Activated CD4-positive, alpha-beta T cell treated with anti-CD3 and anti-CD28 coated beads, Interleukin-2, amount 10 ng/mL, durations not matched to agents 7 days and 5 days (primary cell): ENCODE measurements at places on chromosomes 11 and 22. TPM values are rescaled to one million over a fixed set of nuclear protein-coding genes. Genes with fewer than 3 reads are reported as not detected.

MRGPRX1 gene
- not detected for total RNA-seq

TRPC6 gene
- not detected for total RNA-seq

SYT12 gene
- total RNA-seq, result not detected

PLEKHA7 gene
- 3.5 TPM for total RNA-seq

GRCh38 chr11:120293038-120293800 lies 31.9 kb upstream of the TLCD5 start:
- H3K4me3 ChIP-seq, result no peak overlapping the region
- H3K27me3 ChIP-seq, result peaks cover 59% of the 10 kb centered on the region
- no peak for DNase-seq
- H3K27ac ChIP-seq, result no peak overlapping the region

DNA sequence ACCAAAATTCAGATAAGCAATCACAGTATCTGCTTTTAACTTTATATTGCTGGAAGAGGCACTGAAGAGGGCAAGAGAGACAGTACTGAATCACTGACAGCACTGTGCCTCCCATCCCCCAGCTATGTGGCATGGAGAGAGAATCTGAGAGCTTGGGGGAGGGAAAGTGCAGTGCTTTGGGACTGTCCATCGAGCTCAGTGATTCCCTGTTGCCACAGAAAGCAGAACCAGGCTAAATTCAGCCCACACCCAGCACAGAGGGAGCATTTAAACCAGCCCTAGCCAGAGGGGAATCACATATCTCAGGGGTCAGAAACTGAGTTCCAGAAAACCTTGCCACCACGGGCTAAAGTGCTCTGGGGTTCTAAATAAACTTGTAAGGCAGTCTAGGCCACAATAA lies 44.3 kb downstream of the KCNQ1 start:
- H3K27me3 ChIP-seq, result no peaks in the 10 kb centered on the region
- no peak for DNase-seq
- H3K27ac ChIP-seq, result no peak overlapping the region
- no peak overlapping the region for H3K4me3 ChIP-seq

GRCh38 chr11:114061681-114062049 lies 2.2 kb downstream of the ZBTB16 start:
- H3K4me3 ChIP-seq, result peak overlapping the region; percentile 76
- H3K36me3 ChIP-seq, result no peaks in the 10 kb centered on the region
- no peak for DNase-seq
- peaks cover 13% of the 10 kb centered on the region for H3K4me1 ChIP-seq
- no peak overlapping the region for H3K27ac ChIP-seq

DNA sequence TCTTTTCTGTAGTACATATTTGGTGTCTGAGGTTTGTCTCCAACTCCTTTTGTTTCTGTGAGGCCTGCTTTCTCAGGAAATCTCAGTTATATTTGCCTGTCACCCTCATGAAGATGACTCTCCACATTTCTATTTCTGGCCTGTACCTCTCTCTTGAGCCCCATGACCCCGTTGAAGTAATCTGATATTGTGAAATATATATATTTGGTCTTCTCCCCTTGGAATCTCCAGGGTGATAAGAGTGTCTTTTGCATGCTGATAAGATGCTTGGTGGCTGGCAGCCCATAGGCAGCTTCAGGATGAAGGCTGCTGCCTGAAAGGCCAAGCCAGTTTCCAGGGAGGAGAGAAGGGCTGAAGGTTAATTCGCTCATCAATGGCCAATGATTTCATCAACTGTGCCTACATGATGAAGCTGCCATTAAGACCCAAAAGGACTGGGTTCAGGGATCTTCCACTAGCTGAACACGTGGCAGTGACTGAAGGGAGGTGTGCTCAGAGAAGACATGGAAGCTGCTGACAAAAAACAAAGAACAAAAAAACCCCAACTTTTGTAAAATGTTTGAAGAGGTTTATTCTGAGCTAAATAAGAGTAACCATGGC lies 67.4 kb downstream of the MICAL2 start:
- no peak overlapping the region for H3K4me3 ChIP-seq
- peaks cover 66% of the 10 kb centered on the region for H3K4me1 ChIP-seq
- H3K27me3 ChIP-seq, result no peaks in the 10 kb centered on the region
- peaks cover 25% of the 10 kb centered on the region for H3K36me3 ChIP-seq
- no peak overlapping the region for H3K27ac ChIP-seq

- peaks cover 69% of the 10 kb centered on the region for H3K36me3 ChIP-seq
- no peak for DNase-seq
- no peak overlapping the region for H3K27ac ChIP-seq
- peaks cover 8% of the 10 kb centered on the region for H3K4me1 ChIP-seq
These were observed 78.5 kb downstream of the CYP2R1 start for GRCh38 chr11:14813516-14813915.

DNA sequence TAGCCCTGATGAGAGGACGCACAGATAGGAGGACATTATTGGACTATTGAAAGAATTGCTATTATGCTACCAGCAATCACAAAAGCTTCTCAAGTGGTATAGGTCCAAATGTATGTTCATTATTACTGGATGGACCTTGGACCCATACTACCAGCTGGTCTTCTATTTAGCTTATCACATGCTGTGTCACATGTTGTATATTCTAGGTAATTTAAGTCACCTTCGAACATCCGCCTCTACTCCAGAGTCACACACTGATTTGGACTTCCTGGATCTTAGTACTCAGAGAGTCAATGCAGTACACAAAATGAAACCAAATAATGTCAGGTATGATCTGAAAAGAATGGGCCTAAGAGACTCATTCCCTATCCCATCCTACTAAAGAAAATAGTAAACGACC lies 534.0 kb upstream of the API5 start:
- no peak overlapping the region for H3K27ac ChIP-seq
- no peaks in the 10 kb centered on the region for H3K36me3 ChIP-seq
- DNase-seq, result no peak
- H3K4me3 ChIP-seq, result no peak overlapping the region

DNA sequence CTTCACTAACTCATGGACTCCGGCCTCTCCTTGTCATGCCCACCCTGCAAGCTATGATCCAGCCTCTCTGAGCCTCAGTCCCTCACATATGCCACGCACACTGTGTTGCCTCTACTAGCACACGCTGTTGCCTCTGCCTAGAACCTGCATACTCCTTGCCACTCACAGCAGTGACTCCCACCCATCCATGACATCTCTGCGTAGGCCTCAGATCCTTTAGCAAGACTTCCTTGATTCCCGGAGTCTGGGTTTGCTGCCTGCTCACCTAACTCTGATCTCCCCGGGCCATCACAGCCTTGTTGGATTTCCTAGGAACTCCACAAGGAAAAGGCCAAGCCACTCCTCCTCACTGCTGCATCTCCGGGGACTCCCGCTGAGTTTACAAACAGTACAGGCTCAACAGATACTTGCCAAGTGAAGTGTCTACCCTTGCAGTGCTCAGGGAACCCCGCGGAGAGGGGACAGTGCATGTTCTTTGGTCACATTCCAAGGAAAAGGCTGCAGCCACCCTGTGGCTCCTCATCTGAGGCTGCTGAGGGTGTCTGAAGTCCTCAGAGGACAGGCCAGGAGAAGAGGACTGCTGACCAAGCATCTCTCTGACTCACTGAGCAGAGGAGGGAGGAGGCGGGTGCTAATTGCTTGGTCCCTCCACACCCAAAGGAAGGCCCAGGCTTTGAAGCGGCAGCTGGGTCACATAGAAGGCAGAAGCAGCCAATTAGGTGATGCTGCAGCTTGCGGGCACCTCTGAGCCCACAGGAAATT lies 42.4 kb upstream of the NAV2 start:
- H3K27me3 ChIP-seq, result peaks cover 5% of the 10 kb centered on the region
- DNase-seq, result no peak
- H3K4me1 ChIP-seq, result peaks cover 8% of the 10 kb centered on the region
- H3K36me3 ChIP-seq, result no peaks in the 10 kb centered on the region

DNA sequence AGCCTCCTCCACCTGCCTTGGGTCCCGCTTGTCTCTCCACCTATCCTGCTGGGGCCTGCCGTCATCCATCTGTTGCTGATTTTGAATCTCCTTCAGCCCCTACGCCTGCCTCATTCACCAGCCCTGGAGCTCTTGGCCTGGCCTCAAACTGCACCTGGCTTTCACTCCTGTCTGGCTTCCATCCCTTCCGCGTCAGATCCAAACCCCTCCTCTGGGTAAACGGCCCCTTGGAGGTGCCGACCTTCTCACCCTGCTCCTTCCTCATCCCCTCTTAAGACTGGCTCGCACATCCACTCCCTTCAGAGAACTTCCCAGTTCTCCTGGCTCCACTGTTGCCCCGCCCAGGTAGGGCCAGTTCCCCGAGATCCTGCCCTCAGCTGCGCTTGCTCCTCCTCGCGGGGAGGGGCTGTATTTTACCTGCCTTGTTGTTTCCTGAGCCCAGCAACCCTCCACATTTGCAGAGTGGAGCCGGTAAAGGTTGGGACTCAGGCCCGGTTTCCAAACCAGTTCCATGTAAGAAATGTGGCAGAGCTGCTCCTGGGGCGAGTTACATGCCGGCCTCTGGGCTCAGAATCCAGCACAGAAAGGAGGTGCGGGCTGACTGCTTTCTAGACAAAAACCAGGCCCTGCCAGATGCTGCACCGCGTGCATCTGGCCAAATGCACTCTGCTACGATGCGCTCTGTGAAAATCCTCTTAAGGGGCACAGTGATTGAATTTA lies 13.9 kb upstream of the SHANK2 start:
- no peaks in the 10 kb centered on the region for H3K36me3 ChIP-seq
- no peak overlapping the region for H3K4me3 ChIP-seq
- no peaks in the 10 kb centered on the region for H3K4me1 ChIP-seq
- no peak for DNase-seq

DNA sequence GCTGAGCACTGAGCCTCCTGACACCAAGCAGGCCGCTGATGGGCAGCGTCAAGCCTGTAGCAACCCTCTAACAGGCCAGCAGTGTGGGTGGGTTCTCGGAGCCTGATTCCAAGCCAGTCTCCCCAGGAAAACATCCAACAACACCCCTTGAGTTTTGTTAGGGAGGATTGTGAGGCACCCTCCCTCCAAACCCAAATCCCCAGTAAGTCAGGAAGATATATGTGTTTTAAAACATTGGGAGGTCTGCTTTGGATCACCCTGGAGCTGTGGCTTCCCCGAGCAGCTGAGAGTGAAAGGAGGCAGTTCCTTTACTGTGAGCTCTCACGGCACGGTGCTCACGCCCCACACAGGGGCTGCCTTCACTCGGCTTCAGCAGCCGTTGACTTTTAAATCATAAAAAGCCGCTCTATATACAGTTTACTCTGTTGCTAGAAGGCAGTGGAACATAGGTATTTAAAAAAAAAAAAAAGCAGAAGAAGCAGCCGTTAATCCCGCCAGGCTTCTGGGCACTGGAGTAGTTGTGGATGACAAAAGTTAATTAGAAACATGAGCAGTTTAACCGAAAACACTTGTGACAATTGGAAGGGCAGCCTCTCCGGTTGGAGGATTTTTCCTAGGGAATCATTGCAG lies 218.6 kb downstream of the NAV2 start:
- H3K27ac ChIP-seq, result no peak overlapping the region
- no peaks in the 10 kb centered on the region for H3K36me3 ChIP-seq
- DNase-seq, result no peak
- H3K27me3 ChIP-seq, result no peaks in the 10 kb centered on the region
- H3K4me1 ChIP-seq, result no peaks in the 10 kb centered on the region

GRCh38 chr11:77503006-77503405 lies 29.1 kb upstream of the PAK1 start:
- H3K27ac ChIP-seq, result no peak overlapping the region
- peaks cover 13% of the 10 kb centered on the region for H3K27me3 ChIP-seq
- H3K36me3 ChIP-seq, result no peaks in the 10 kb centered on the region

GRCh38 chr11:67179892-67180490 lies 60.9 kb downstream of the KDM2A start:
- DNase-seq, result no peak
- H3K4me1 ChIP-seq, result peaks cover 6% of the 10 kb centered on the region
- no peaks in the 10 kb centered on the region for H3K27me3 ChIP-seq

DNA sequence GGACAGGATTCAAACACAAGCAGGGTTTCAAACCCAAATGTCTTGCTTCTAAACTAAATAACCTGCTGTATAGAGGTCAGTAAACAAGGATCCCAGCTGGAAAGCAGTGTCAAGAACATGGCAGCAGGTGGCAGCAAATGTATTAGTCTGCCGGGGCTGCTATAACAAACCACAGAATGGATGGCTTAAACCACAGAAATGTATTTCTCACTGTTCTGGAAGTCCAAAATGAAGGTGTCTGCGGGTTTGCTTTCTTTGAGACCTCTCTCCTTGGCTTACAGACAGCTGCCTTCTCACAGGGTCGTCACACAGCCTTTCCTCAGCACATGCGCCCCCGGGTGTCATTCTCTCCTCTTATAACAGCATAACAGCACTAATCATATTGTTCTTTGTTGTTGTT lies 65.1 kb upstream of the LRRC55 start:
- no peaks in the 10 kb centered on the region for H3K36me3 ChIP-seq
- no peaks in the 10 kb centered on the region for H3K4me1 ChIP-seq
- DNase-seq, result peak; percentile 21
- H3K27ac ChIP-seq, result no peak overlapping the region

GRCh38 chr22:35195226-35195625 lies 62.1 kb upstream of the HMGXB4 start:
- H3K27ac ChIP-seq, result no peak overlapping the region
- peaks cover 11% of the 10 kb centered on the region for H3K27me3 ChIP-seq
- H3K4me3 ChIP-seq, result no peak overlapping the region
- no peaks in the 10 kb centered on the region for H3K36me3 ChIP-seq
- DNase-seq, result no peak

DNA sequence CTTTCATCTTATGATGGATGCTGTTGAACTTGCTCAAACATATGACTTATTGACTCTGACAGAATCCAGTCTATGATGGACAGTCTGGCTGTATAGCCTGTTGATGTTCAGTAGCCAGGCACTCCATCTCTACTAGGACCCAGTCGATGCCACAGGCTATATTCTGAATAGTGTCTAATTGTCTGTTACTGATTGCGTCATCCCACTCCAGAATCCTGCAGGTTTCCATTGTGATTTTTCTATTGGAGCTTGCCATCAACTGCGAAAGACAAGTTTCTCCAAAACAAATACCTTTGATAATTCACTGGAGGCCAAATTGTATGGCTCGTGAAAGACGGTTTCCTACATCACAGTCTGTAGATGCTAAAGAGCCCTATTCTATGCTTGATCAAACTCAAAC lies 481.7 kb upstream of the CHORDC1 start:
- no peaks in the 10 kb centered on the region for H3K4me1 ChIP-seq
- no peak for DNase-seq
- no peaks in the 10 kb centered on the region for H3K27me3 ChIP-seq

DNA sequence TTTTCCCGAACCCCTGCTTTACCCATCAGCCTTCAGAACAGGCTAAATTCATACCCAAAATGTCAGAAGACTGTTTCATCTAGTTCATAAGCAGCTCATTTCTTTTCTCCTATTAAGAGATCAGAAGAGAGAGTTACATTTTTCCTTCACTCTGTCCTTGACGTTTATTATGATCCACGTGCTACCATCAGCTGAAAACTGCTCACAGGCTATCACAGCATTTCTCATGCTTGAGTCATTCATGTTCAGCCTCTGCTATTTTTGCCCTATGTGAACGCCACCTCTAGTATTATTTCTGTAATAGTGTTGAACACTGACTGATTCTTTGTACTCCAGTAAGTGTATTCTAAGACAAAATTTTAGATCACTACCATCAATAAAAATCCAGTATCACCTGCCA lies 51.9 kb downstream of the SLC1A2 start:
- DNase-seq, result no peak
- no peaks in the 10 kb centered on the region for H3K36me3 ChIP-seq
- no peak overlapping the region for H3K4me3 ChIP-seq
- H3K27me3 ChIP-seq, result no peaks in the 10 kb centered on the region
